Stimulated activated CD4-positive, alpha-beta T cell treated with anti-CD3 and anti-CD28 coated beads, TNF-alpha, amount 100 ng/mL, for 48 hours (primary cell): ENCODE measurements at places on chromosomes 7 and 10.

DNA sequence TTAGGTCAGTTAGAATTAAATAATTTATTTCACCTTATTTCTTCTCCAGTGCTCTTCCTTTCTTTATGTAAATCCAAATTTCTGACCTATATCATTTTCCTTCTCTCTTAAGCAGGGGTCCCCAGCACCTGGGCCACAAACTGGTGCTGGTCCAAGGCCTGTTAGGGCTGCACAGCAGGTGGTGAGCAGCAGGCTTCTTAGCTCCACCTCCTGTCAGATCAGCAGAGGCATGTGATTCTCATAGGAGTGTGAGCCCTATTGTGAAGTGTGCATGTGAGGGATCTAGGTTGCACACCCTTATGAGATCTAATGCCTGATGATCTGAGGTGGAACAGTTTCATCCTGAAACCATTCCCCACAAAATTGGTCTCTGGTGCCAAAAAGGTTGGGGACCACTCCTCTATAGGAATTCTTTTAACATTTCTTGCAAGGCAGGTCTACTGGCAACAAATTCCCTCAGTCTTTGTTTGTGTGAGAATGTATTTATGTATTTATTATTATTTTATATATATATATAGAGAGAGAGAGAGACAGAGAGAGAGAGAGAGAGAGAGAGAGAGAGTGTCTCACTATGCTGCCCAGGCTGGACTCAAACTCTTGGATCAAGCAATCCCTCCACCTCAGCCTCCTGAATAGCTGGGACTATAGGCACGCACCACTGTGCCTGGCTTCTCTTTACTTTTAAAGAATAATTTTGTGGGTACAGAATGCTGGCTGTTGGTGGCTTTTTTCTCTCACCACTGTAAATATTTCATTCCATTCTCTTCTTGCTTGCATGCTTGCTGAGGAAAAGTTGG lies 4.3 kb upstream of the ABCC2 start:
- no peak for DNase-seq

GRCh38 chr10:58473976-58474375 lies 38.7 kb upstream of the BICC1 start:
- no peak for DNase-seq

- DNase-seq = no peak
Observed at GRCh38 chr10:17488848-17489247, 34.5 kb upstream of the ST8SIA6 start.

- no peak for DNase-seq
Observed at GRCh38 chr7:84113906-84114850, 80.4 kb downstream of the SEMA3A start.

GRCh38 chr10:70493660-70494234 lies 15.2 kb downstream of the PALD1 start:
- DNase-seq = no peak

DNA sequence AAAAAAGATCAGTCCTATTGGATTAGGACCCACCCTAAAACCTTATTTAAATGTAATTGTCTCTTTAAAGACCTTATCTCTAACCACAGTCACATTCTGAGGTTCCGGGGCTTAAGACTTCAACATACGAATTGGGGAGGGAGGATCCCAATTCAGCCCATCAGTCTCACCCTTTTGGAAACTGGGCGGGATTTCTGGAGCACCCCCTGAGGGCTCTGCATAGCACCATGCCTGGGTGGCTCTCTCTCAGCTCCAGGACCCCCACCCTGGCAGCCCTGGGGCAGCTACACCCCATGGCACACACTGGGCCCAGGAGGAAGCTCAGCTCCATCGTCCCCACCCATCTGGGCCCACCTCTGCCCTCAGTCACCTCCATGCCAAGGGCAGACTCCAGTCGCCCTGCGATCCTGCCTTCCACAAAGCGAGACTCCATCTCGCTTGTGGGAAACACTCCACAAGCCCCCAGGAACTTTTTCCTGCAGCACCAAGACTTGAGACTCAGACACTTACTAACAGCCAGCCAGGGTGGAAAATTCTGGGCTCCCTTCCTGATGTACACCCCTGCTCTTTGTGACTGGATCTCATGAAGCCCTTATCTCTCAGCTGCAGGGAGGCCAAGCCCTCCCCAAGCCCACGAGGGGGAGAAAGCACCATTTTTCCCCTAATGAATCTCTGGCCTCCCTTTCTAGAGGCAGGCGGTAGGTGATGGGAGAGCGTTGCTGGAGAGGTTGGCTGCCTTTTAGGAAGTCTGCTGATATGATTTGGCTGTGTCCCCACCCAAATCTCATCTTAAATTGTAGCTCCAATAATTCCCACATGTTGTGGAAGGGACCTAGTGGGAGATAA lies 90.8 kb upstream of the KDM7A start:
- no peak for DNase-seq

GRCh38 chr7:157690058-157690832 lies 353.4 kb downstream of the DNAJB6 start:
- no peak for DNase-seq

DNA sequence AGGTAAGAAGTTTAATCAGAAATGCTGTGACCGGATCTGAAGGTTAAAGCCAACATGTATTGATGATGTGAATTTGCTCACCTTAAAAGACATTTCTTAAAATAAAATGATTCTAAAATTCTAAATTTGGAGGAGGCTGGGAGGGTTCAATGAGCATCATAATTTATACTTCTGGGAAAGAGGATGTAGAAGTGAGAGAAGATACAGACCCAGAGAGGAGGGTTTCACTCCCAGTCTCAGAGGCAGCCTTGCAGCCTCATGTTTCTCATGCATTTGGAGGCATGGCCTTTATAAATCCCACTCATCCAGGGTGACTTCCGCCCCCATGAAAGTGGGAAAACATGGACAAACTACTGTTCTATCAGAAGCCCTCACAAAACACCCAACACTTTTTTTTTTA lies 305.6 kb upstream of the PITRM1 start:
- DNase-seq = no peak

- no peak for DNase-seq
Observed at GRCh38 chr10:123154711-123155505, 706 bp downstream of the BUB3 start.
